HAP-1 (cell line): ENCODE measurements at places on chromosomes 5 and 9.

DNA sequence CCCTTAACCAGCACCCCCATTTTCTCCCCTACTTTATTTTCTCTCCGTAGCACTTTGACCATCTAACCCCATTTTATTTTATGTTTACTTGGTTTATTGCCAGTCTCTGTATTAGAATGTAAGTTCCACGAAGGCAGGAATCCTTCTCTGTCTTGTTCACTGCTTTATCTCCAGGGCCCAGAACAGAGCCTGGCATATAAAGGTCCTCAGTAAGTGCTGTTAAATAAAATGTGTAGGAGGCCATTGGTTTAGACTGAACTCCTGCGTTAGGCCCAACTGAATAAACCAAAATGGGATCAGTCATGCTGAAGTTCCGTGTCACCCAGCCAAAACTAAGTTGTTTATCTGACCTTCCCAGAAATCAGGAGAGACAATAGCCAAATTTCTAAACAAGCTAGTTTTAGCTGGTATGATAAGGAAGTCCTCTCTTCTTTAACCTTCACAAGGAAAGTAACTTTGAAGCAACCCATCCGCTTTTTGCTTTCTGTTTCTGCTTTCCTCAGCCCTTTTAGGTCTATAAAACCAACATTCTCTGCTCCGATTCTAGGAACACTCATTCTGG, 29.0 kb upstream of the CCNJL start:
- no peak for DNase-seq

GRCh38 chr5:157219491-157220271, 39.0 kb downstream of the ITK start:
- DNase-seq: no peak

DNA sequence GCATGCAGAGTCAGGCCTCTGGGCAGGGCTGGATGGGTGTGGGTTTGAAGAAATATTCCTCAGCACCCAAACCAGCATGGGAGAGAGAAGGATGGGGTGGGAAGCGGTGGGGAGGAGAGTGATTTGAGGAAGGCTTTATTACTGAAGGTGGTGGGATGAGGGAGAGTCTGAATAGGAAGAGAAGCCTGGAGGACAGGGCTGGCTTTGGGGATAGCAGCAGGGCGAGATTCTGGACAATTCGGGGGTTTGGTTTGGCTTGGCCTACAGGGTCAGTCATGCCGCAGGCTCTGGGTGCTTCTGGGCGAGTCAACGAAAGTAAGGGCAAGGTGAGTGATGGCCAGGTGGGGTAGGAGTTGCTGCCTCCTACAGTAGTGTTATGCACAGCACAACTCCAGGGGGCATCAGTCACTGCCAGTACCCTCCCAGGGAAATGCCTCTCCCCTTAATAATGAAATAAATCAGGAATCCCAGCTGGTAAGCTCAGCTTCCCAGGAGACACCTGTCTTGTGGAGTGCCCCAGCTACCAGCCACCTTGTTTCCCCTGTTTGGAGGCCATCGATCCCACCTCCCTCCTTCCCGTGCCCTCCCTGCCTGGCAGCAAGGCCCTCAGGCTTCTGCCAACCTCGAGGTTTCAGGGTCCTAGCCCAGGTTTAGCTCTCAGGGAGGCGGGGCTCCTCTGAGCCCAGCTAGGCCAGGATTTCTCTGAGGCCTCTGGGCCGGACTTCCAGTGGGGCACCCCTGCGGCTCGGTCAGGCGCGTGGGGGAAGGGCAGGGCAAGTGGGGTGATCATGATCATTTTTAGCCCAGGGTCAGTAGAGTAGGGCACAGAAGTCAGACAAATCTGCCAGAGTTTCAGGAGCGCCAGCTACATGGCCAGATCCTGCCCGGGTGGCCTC, 741 bp upstream of the NKX2-5 start:
- DNase-seq: no peak

- DNase-seq: no peak
These were observed 565.5 kb upstream of the TUSC1 start for GRCh38 chr9:26243726-26244125.

DNA sequence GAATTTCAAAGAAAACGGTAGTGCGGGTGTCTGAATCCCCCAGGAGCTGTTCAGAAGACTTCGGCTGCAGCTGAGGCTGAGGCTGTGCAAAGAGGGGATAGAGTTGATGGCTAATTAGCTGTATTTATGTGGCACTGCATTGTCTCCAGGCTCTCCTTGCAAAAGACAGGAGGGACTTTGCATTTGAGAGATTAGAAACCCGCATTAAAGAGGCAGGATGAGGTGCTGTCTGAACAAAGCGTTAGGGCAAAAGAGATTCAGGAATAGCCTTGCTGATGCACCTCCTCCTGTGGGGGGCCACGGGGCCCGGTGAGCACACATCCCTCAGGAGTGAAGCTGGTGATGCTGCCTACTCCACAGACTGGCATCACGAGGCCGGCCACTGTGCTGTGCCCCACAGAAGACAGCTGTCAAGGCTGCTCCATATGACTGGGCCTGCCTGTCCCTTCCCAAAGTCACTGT, 343.6 kb upstream of the DAP start:
- no peak for DNase-seq

DNA sequence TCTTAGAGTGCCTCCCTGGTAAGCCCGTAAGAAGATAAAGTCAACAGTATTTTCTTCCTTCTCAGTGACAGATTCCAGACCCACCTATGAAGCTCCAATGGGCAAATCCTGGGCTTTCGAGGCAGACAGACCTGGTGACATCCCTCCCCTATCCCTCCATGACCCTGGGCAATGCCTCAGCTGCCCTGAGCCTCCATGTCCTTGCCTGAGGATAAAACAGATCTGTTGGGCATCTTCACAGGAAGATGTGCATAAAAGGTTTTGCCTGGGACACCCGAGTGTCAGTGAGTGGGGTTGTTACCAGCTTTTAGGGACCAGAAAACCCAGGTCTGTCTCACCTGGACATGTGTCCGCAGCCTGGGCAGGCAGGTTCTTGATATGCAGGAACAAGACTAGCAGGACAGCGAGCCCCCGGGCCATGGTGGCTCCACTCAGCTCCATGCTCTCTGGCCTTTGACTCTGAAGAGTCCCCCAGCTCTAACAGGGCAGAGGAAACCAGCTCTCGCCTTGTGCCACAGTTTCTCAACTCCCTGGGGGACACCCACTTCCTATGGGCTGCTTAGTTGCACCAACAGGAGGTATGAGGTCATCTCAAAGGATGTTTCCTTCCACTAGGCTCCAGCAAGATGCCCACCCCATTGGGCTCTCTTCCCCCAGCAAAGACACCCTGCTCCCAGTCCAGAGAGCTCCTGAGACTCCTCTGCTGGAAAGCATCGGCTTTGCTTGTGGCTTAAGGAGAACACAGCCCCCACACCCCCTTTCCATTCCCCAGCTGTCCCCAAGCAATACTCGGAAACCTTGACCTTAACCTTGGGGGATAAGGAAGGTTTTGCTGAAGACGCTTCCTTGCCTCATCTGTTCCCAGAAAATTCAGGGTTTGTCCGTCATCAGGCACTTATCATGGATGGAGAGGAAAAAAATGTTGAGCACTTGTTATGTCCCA, at the start of gene FCN1:
Gene FCN1, minus strand, starts transcription at position 482 of the 943 bp plus-strand sequence. Its CDS starts 41 bp downstream, at position 441.
- no peak for DNase-seq

GRCh38 chr9:3760031-3760430, 234.2 kb upstream of the RFX3 start:
- DNase-seq: no peak

GRCh38 chr9:130024597-130024994, 18.4 kb downstream of the FNBP1 start:
- DNase-seq: no peak

DNA sequence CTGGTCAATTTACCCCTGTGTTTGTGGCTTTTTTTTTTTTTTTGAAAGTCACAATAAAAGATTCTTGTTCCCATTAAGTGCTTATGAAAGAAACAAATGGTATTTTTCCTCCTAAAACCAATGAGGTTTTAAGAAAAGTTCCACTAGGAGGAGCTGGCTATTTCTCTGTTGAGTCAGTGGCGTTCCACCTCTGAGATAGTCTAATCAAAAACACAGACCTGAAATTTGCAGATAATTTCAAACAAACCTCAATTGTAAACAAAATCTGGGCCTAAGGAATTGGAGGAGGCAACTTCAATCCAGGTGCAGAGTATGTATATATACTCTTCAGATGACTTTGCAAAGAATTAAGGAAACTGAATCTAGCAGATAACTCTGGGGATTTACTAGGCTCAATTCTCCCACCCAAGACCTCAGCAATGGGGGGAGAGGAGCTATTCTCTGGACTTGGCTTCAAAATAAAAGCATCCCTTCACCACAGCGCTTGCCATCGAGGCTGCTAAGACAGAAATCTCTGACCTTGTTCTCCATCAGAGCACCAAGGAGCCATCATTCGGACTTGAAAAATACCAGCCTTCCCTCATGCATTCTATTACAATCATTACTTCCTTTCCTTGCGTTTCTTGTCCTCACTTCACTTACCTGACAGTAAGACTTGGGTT, 52.4 kb downstream of the FANCC start:
- no peak for DNase-seq

GRCh38 chr5:10253390-10253789, 3.3 kb downstream of the CCT5 start:
- no peak for DNase-seq

- DNase-seq: no peak
These were observed 272.7 kb downstream of the ADAMTSL1 start for GRCh38 chr9:18746631-18747030.

- DNase-seq: no peak
These were observed 26.1 kb upstream of the RETREG1 start for GRCh38 chr5:16642867-16643266.

- no peak for DNase-seq
These were observed 41.5 kb upstream of the WWC1 start for GRCh38 chr5:168249923-168250322.

GRCh38 chr5:149860801-149861322, 83.7 kb downstream of the PDE6A start:
- no peak for DNase-seq
